ENCODE measurements at places on chromosomes 7 and 10.

GRCh38 chr7:21616796-21617436, 74.1 kb downstream of the DNAH11 start:
- no peak for DNase-seq

GRCh38 chr7:155942226-155942950, 130.1 kb upstream of the SHH start:
- DNase-seq: no peak

GRCh38 chr10:87846023-87846422, 17.3 kb downstream of the KLLN start:
- DNase-seq: no peak

- DNase-seq: no peak
These were observed 816.7 kb downstream of the MAGI2 start for GRCh38 chr7:78636727-78637126.

GRCh38 chr7:108869070-108869469, 299.4 kb downstream of the DNAJB9 start:
- DNase-seq: no peak

DNA sequence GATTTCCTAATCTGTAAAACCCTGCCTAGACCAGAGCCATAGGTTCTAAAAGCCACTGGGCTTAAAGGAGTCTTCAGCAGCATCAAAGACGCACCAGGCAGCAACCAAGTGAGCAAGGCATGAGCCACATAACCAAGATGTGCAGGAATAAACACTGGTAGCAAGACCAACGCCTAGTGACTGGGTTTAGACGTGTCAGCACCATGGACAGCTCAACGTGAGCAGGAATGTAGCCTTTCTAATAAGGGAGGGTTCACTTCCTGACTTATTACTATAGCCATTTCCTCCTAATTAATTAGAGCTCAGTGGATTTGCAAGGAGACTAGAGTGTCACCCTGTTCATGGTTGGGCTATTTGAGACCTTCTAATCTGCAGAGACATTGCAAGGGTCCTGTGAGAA, 223.7 kb downstream of the LHFPL3 start:
- DNase-seq: no peak

DNA sequence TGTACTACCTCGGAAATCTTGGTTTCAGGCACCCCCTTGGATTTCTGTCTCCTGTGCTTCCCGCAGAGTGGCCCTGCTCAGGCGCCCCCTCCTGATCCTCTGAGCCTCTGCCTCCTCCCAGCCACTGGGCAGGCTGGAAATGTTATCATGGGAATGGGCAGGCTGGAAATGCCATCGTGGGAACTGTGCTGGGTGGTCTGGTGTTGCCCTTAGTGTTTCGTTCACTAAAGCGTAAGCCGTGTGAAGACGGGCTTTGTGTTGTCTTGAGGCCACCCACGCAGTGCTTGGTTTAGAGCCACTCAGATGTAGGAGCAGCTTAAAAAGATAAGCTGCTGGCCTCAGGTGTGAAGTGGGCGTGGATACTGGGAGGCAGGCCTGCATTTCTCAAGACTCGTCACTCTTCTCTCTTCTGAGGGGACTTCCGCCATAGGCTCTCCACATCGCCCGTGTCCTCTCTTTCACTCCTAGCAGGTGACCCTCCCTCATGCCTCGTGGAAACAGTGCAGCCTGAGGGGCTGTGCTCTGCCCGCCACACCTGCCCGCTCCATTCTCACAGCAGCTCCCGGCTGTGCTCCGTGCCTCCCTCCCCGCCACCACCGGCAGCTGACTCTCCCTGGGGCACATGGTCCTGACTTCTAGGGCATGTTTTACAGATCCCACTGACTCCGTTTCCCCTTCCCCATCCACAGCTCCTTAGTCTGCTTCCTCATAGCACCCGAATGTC, 28.5 kb downstream of the PPP2R2D start:
- no peak for DNase-seq

GRCh38 chr7:128155100-128155740, 85.9 kb upstream of the LEP start:
- DNase-seq: no peak

DNA sequence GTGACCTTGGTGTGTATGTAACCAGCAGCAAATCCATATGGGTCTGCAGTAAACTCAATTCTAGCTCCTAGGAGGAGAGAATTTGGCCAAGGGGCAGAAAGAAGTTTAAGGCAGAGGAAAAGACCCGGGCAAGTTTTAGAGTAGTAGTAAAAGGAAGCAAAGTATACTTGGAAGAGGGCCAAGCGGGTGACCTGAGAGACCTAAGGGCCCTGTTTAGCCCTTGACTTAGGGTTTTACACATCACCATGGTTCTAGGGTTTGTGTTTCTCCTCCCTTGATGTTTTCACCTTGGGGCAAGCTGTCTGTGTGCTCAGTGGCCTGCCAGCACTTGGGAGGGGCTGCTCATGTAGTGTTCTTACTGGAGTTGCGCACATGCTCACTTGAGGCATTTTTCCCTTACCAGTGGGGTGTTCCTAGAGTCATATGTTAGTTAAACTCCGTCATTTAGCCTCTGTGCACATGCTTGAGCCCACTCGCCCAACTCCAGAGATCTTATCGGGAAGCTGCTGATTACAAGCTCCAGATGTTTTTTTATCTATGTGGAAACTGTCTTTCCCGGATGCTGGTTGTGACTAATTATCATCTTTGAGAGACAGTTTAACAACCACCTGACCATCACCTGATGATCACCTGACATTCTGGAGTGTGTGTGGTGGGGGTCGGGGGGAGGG, 137.6 kb upstream of the PRSS1 start:
- DNase-seq: no peak

- DNase-seq: no peak
These were observed 549.4 kb upstream of the C7orf33 start for GRCh38 chr7:148041156-148041555.

DNA sequence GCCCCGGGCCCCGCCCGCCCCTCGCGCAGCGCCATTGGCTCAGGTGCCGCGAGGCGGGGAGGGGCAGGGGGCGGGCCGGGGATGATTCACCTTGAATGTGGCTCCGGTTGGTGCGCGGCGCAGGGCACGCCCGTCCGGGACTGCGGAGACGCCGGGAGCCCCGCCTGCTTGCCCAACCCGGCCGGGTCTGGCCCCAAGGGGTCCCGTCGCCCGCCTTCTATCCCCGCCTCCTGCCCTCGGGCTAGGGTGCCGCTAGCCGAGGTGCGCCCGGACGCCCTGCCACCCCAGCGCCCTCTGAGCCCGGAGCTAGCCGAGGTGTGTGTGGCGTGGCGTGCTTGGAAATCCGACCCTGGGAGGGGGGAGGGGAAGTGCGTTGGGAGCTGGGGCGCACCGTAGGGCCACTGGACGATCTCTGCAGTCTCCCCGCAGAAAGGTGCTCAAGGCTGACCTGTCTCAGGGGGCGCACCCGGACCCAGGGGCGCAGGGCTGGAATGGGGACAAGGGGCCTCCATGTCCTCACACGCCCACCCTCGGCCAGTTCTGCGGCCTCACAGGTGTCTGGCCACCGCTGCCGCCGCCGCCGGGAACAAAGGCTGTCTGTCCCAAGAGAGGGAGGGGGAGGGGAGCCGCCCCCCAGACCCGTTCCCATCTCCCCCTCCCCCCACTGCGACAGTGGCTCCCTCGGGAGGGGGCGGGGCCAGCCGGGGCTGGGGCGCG, 168.9 kb downstream of the NRF1 start:
- DNase-seq: peak; percentile 59

- DNase-seq: no peak
These were observed 23.8 kb downstream of the CPED1 start for GRCh38 chr7:121012170-121012874.

DNA sequence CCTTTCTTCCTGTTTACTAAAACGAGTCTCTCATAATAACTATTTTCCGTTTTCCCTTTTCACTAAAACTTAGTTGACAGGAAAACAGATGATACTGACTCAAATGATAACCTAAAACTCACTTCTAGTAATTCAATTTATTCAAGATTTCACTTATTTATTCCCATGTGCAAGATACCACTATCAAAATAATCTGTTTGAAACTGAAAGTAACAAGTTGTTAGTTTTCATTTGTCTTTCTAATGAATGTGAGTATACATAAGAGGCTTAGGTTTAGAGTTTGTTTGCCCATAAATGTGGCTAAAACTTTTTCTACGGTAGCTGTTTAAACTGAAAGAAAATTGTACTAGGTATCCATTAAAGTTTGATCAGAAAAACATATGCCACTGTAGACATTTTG, 314.9 kb upstream of the STEAP1 start:
- no peak for DNase-seq

DNA sequence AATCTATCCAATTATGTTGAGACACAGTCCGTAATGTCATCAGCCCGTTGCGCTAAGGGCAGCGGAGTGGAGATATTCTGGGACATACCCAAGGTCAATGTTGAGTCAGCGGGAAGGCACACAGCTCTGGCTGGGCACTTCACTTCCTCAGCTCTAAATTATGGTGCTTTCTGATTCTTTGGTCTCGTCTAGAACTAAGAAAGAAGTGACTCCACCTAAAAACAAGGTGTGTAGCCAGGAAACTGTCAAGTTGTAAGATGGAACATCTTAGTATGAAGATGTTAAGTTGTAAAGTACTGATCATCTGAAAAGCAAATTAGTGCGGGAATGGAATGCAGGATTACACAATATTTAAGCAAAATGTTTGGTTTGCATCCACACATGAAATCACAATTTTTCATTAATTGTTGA, 43.1 kb downstream of the BAIAP2L1 start:
- DNase-seq: no peak

DNA sequence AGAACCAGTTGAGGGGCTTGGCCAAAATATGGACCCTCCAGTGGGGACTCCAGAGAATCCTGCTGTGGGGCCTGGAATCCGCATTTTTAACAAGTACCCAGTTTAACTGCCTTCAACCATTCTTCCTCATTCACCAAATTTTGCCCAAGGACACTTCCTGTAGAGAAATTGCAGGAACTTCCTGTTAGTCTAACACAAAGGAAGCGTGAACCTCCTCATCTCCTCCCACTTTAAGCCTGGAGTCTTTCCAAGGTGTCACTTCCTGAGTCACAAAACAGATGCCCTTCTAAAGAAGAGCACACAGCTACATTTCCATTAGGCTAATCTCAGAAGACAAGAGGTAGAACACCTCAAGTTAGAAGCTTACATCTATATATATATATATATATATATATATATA, 188.4 kb downstream of the PPP1R17 start:
- no peak for DNase-seq

- DNase-seq: no peak
These were observed 41.5 kb upstream of the CXCL12 start for GRCh38 chr10:44426247-44427034.

GRCh38 chr10:94043431-94043990, 49.8 kb downstream of the PLCE1 start:
- DNase-seq: no peak

DNA sequence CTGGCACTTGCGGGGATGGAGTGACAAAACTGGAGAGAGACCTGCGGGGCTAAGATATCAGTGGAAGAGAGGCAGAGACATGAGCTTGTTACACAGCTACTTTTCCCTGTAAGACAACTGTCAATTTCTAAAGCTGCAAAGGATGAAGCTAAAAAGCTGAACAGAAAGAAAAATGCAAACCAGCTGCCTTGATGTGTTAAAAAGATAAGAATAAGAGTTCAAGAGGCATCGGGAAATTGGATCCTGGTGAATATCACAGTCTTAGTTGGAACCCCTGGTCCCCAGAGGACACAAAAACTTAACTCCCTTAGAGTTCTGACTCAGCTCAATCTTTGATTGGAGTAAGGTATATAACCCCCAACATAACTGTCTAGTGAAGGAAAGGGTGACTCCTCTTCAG, 38.8 kb downstream of the VPS41 start:
- no peak for DNase-seq

DNA sequence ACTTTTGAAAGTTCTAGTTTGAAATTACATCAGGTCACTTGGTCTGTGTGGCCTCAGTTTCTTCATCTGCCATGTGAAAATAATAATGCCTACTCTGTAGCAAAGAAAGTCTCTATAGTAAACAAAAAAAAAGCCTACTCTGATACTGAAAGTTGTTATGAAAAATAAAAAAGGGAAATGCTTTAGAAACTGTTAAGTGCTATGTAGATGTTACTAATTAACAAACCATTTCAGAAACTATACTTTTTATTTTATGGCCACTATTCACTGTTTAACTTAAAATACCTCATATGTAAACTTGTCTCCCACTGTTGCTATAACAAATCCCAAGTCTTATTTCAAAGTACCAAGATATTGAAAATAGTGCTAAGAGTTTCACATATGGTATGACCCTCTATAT, 50.6 kb downstream of the CFTR start:
- no peak for DNase-seq
